Fibroblast of the aortic adventitia (primary cell): ENCODE measurements at places on chromosomes 6 and 20.

DNA sequence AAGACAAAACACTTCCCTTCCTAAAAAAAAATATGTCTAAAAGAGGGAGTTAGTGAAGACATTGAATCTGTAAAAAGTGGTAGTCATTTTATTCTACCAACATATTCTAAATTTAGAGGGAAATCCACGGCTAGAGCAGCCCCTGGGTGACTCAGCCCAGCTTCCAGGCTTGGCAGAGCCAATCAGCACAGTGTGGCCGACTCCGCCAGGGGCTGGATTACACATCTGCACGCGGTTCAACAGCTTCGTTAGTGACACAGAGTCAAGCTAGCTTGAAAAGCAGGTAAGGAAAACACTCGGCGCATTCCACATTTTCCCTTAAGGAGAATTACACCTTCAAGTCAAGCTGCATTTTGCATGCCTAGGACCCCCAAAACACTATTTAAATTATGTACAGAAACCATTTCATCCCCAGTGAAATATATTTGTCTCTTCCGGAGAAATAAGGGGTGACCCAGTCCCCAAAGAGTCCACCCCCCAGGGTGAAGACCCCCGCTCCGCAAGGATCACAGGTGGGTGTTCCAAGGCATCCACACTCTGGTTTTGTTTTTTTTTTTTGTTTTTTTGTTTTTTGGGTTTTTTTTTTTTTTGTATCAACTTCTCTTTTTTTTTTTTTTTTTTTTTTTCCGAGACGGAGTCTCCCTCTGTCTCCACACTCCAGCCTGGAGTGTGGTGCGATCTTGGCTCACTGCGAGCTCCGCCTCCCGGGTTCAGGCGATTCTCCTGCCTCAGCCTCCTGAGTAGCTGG lies 58.4 kb upstream of the ARID1B start:
- peak; percentile 45 for DNase-seq

GRCh38 chr6:56875523-56875922 lies 79.4 kb upstream of the BEND6 start:
- no peak for DNase-seq

DNA sequence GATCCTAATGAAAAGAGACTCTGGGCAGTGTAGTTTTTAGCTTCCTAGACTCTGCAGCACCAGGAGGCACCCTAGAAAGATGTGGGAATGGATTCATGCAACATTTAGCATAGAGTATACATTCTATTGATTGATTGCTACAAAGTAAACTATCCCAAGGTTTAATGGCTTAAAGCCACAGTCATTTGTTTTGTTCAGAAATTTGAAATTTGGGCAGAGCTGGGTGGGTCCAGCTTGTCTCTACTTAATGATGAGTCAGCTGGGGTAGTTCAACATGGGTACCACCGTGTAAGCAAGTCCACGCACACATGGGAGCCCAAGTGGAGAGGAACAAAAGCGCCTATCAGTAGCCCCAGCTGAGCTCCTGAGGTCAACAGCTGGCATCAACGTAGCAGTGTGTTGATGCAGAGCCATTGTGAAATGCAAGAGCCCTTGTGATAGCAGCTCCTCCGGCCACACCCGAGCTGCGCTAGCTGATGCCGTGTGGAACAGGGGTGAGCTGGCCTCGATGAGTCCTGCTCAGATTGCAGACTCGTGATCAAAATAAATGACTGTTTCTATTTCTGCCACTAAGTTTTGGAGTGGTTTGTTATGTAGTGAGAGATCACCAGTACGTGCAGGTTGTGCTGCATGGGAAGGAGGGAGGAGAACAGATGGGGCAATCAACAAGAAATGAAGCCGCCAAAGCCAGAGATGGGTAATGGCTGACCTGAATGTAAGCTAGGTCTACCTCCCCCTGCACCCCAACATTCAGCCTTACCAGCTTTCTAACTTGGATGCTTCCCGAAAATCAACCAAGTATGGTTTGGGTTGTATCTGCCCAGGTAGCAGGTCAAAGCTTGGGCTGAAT lies 45.7 kb upstream of the TRAF3IP2 start:
- DNase-seq: no peak

DNA sequence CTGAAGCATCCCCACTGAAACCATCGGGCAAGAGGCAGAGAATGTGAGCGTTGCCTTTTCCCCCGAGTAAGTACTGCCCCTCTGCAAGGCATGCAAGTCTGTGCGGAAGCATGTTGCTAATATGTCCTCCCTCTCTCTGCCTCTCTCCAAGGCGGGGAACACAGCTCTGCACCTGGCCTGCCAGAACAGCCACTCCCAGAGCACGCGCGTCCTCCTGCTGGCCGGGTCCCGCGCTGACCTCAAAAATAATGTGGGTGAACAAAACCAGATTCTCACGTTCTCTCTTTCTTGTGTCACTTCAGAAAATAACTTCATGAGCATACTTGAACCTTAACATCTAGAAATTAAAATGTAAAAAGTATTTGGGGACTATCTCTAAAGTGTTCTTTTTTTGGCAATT lies 26.4 kb downstream of the LYRM2 start:
- no peak for DNase-seq

DNA sequence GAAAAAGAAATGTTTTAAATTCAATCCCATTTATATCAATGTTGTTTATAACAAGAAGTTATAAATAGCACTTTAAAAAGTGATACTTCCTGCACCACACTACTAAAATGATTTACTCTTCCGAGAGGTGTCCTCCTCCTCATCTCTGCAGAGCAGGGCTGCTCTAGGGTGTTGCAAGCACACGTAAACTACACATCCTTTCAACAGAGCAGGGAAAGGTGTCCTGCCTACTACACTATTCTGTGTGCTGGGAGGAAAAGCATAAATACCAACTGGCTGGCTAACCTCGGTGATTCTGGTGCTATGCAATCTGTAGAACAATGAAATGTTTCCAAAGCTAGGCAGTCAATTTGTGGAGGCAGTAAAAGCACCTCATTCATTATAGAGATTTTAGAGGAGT lies 89.5 kb upstream of the MAP7 start:
- DNase-seq: no peak

DNA sequence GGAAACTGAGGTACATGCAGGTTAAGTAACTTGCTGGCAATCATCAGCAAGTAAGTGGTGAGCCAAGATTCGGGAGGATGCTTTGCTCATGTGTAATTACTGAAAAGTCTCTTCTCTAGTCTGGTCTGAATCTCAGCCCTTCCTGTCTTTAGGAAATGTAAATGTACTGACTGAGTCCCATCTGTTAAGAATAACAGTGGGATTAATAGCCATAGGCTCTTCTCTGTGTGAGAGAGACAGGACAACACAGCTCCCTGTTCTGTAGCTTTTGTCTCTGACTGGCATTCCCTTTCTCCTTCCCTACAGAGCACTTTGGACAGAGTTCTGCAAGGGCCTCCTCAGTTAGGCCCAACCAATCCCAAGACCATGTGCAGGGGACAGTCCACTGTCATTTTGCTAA lies 131.3 kb upstream of the OGFRL1 start:
- no peak for DNase-seq

DNA sequence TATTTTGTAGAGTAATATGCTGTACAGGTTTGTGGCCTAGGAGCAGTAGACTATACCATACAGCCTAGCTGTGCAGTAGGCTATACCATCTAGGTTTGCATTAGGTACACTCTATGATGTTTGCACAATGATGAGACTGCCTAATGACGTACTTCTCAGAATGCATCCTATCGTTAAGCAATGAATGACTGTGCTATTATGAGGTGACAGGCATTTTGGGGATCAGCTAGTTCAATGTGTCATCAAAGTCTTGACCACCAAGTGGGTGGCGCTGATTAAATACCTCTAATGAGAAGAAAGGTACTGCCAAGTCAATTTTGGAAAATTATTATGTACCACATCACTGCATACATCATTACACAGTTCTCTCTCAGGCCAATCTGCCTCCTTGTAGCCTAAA lies 190.2 kb downstream of the BACH2 start:
- no peak for DNase-seq

DNA sequence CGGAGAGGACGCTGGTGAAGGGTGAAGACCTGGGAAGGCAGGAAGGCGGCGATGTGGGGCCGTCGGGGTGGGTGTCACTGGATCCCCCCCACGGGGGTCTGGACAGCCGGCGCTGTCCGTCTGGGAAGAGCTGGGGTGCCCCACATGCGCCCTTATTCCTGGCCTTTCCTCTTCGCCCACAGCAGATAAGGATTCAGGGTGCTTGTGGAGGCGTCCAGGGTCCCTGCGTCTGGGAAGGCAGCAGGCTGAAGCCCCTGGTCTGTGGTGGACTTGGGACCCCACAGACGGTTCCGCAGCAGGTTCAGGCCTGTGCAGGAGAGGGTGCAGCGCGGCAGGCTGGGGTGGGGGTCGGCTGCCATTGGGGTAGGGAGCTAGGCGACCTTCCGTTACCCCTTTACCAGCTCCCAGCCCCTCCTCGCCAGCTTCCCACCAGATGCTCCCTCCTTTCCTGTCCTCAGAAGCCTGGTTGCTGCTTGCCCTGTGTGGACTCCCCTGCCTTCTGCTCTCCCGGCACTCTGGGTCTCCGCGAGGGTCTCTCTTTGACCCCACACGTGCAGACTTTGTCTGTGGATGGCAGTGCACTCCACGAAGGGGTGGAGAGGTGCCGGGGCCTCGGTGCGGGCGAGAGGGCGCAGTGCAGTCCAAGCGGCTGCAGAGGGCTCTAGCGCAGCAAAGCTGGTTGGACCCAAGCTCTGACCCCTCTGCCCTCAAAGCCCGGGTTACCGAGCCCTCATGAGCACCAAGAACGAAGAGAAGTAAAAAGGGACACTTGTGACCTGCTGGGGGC lies 2.1 kb upstream of the GATA5 start:
- DNase-seq: no peak

GRCh38 chr6:49565855-49566254 lies 15.4 kb downstream of the C6orf141 start:
- no peak for DNase-seq

DNA sequence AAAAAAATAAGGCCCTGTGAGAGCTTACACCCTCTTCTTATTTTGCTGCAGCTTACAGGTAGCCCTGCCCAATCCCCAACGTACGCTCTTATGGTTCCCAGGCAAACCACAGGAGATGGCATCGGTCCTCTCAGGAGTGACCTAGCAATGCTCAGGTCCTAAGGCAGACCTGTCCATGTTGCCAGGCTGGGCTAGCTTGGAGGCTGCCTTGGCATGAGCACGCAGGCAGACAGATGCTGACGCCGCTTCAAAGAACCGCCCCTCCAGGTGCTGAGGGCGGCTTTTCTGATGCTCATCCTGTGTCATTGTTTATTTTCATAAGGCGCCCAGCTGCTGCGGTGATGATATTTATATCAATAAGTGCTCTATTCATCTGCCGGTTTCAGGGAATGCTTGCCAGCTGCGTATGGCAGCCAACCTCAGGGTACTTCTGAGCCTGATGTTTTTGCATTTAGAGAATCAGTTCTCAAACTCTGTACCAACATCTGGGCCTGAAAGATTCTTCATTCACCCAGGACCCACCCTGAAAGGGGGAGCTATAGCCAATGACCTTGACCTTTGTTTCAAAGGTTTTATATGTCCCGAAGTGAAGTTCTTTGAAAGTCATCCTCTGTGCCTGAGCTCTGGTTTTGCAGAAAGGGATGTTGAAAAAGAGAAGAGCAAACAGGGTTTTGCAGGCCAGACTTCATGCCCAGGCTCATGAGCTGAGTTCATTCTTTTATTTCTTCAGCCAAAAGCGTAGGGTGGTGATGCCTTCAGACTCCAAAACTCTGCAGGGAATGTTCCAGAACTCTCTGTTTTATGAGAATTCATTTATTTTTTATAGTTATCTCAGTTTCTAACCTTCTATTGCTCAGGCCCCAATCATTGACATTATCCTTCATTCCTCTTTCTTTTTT lies 475.6 kb upstream of the CHD6 start:
- DNase-seq: no peak

GRCh38 chr20:11957911-11958310 lies 40.2 kb downstream of the BTBD3 start:
- DNase-seq: no peak

DNA sequence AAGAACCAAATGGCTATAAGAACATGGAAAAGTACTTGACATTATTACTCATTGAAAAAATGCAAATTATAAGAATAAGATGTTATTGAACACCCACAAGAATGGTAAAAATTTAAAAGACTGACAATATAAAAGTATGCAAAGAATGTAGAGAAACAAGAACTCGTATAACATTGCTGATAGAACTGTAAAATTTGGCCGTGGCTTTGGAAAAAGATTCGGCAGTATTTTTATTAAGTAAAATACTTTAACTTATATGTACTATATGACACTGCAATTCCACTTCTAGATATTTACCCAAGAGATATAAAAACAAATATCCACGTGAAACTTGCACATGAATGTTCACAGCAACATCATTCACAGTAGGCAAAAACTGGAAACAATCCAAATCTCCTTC lies 239.2 kb downstream of the TPBG start:
- DNase-seq: peak; percentile 7

- DNase-seq: peak; percentile 48
These were observed 288.7 kb downstream of the CD109 start for GRCh38 chr6:73984571-73985210.

DNA sequence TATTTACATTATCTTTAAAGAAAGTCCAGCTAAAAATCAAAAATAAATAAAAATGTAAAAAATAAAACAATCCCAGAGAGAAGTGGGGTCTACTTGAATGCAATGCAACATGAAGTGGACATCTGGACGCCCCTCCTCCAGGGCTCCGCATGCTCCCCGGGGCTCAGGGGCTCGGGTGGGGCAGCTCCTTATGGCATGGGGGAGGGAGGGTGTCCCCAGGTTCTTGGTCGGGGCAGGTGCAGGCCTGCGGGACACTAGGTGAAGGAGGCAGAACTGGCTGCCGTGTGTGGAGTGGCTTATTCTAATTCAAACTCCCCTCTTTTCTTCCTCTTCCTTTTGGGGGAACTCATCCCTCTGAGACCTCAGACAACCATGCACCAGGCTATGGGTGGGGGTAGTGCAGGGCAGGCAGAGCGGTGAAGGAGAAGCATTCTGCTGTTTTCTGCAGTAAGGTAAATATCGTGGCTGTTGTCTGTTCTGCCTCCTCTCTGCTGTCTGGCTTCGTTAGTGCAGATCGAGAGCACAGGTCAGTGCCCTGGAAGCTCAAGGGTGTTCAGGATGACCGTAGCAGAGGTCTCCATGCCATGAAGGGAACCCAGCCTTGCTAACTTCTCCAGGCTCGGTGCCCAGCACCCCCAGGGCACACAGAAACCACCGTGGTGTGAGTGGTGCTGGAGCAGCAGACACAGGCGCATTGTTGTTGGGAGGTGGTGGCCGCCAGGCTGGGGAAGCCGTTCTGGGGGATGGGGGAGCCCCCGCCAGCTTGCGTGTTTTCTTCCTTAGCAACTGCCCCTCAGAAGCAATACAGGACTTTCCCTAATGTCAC lies 82.6 kb downstream of the TTLL2 start:
- no peak for DNase-seq

DNA sequence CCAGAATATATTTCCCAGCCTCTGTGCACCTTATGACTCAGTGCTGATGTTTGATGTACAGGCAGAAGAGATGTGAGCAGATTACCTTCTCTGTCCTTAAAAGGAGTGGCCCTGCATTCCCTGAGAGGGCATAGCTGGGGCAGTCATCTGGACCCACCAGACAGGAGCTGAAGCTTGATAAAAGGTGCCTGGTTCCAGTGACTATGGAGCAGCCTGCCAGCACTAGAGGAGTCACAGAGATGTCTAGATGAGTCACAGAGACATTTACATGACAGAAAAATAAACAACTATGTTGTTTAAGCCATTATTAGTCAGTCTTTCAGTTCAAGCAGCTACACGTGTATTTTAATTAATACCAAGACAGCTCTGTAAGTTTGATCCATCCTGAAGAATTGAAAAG lies 237.1 kb upstream of the MOCS1 start:
- no peak for DNase-seq
